Activated CD8-positive, alpha-beta memory T cell treated with anti-CD3 and anti-CD28 coated beads for 48 hours (primary cell): ENCODE measurements at places on chromosomes 2 and 18.

GRCh38 chr2:136497709-136498108, 267.6 kb upstream of the THSD7B start:
- DNase-seq = no peak

- DNase-seq = peak; percentile 61
Measured at GRCh38 chr18:63317982-63318888, 1.3 kb downstream of the BCL2 start.

DNA sequence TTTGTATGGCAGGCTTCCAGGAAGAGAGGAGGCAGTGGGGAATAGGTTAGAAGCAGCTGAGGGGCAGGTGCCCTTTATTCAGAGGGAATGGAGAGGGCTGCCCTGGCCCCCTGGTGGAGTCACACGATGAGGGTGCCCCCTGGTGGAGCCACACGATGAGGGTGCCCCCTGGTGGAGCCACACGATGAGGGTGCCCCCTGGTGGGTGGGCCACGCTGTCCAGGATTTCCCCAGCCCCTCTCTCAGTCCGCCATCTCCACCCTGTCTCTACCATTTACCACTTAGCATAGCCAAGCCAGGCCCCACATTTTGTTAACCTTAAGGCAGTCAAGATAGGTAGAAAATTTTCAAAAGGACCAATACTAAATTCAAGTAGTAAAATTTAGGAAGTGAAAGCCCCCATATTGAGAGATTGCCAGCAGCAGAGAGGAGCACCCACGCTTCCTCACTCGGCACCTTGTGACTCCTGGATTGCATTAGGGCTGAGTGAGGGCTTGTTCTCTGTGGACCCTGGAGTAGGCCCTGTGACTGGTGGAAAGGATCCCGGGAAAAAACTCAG, 10.4 kb upstream of the FAM228A start:
- no peak for DNase-seq

DNA sequence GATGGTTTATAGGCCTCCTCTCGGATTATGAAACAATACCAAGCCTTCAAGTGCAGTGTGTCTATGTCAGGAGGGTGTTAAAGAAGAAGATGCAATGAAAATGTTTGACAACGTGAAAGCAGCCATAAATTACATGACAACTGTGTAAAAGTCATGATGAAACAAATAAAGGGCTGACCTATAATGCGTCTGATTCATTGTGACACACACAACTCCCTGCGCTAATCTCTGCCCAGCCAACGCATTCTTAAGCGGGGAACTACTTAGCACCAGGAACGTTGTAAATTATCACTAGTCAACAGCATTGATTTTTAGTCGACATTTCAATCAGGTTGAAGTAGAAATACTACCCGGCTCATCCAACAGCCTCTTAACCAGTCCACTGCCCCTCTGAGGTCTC, 26.8 kb downstream of the BCL11A start:
- DNase-seq = no peak
